ENCODE measurements at places on chromosomes 1 and 21.
A peak's percentile ranks its signal among the peaks of the same experiment; 100 is the strongest.

GRCh38 chr1:87149241-87150041 is 179.2 kb upstream of the LMO4 start:
- no peak for DNase-seq

- peak; percentile 44 for DNase-seq
Measured at GRCh38 chr1:39576016-39576657, 453 bp downstream of the PABPC4 start.

GRCh38 chr1:185585770-185586169 is 148.4 kb upstream of the HMCN1 start:
- DNase-seq = no peak

DNA sequence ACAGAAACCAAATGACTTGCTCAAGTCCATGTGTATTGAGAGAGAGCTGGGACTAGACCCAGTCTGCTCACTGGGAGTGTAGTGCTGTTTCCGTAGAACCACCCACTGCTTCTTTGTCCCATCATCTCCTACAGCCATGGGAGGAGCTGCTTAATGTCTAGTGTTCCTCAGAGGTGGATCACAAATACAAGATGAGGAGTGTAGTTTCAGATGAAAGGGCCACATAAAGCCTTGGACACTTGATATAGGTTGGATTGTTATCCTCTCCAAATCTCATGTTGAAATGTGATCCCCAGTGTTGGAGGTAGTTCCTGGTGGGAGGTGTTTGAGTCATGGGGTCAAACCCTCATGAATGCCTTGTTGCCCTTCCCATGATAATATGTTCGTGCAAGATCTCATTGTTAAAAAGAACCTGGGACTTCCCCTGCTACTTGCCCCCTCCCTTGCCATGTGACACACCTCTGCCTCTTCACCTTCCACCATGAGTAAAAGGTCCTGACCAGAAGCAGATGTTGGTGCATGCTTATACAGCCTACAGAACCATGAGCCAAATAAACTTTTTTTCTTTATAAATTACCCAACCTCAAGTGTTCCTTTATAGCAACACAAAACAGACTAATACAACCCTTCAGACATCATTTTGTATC is 127.5 kb upstream of the DNAH14 start:
- DNase-seq = no peak

GRCh38 chr1:158675563-158676323 is 10.8 kb downstream of the SPTA1 start:
- no peak for DNase-seq

- DNase-seq = no peak
Measured at GRCh38 chr1:114377356-114377755, 133.6 kb downstream of the TRIM33 start.

GRCh38 chr1:59819566-59820438 is 5.1 kb downstream of the HOOK1 start:
- no peak for DNase-seq

- DNase-seq = no peak
Measured at GRCh38 chr1:221459558-221459957, 282.3 kb downstream of the DUSP10 start.

GRCh38 chr1:53365437-53366063 is 37.7 kb upstream of the LRP8 start:
- DNase-seq = no peak

- no peak for DNase-seq
Measured at GRCh38 chr1:31712630-31713029, 8.8 kb upstream of the COL16A1 start.

GRCh38 chr1:110098222-110099026 is 13.8 kb upstream of the UBL4B start:
- no peak for DNase-seq

DNA sequence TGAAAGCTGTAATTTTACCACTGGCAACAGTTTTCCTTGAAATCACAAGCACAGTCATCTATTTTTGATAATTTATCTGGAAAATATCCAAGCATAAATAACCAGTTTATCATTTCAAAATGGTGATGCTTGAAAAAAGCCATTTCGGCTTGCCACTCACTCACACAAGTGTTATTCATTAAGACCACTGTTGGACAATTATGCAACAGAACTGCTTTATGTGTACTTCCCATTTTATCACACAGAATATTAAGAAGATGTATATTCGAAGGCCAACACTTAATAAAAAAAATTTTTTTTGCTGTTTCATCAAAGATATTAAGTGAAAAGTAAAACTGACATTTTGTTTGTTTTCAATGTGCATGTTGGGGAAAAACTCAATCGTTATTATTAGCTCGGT is 62.3 kb downstream of the EIF4G3 start:
- no peak for DNase-seq

GRCh38 chr1:205805082-205805711 is 7.8 kb downstream of the SLC41A1 start:
- peak; percentile 58 for DNase-seq

DNA sequence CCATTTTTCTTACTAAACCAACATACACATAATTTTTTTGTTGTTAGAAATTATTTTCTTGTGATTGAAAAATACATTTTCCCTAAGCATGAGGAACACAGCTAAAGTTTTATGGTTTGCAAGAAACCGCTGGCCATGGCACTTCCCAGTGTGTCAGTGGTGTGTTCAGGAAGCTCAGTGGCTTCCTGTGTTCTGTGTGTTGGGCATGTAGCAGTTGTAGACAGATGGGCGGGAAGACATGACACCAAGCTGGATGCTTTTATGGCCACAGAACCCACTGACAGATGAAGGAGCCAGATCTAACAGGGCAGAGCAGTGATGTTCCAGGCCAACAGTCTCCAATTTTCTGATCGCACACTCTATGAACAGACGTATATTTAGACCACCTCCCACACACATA is 119.8 kb downstream of the GALNT2 start:
- DNase-seq = peak; percentile 24

GRCh38 chr1:48092401-48092800 is 95.2 kb upstream of the TRABD2B start:
- no peak for DNase-seq
